ENCODE measurements at places on chromosomes 2 and 18. TPM values are rescaled to one million over a fixed set of nuclear protein-coding genes. Genes with fewer than 3 reads are reported as not detected.

FLACC1 gene
- total RNA-seq: 1.3 TPM

TXNDC2 gene
- not detected for total RNA-seq

MBP gene
- 3.6 TPM for total RNA-seq

HSBP1L1 gene
- 13.4 TPM for total RNA-seq

DNA sequence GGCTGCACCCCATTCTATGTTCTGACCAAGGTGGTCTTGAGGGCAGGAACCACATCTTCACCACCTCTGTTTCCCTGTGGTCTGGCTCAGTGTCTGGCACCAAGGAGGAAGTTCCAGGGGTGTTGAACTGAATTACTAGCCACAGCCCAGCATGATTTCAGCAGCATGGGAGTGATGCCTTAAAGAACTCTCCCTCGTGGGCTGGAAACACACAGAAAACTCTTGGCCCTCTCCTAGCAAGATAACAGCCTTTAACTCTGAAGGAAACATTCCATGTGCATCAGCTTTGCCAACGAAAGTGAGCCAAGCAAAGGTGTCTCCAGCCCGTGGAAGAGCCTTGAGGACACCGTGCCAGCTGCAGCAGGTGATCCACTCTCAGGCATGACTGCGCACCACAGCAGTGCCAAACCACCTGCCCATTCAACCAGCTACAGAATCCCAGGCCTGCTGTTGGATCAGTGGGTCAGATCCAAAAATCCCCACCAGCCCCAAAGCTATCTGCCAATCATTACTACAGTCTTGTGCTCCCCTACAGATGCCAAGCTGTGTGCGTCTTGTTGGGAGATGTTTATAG lies 124.8 kb downstream of the TTC32 start:
- no peak overlapping the region for H3K27ac ChIP-seq
- no peak overlapping the region for H3K4me3 ChIP-seq
- H3K36me3 ChIP-seq: no peaks in the 10 kb centered on the region
- DNase-seq: no peak
- peaks cover 5% of the 10 kb centered on the region for H3K27me3 ChIP-seq
- H3K4me1 ChIP-seq: peaks cover 2% of the 10 kb centered on the region

DNA sequence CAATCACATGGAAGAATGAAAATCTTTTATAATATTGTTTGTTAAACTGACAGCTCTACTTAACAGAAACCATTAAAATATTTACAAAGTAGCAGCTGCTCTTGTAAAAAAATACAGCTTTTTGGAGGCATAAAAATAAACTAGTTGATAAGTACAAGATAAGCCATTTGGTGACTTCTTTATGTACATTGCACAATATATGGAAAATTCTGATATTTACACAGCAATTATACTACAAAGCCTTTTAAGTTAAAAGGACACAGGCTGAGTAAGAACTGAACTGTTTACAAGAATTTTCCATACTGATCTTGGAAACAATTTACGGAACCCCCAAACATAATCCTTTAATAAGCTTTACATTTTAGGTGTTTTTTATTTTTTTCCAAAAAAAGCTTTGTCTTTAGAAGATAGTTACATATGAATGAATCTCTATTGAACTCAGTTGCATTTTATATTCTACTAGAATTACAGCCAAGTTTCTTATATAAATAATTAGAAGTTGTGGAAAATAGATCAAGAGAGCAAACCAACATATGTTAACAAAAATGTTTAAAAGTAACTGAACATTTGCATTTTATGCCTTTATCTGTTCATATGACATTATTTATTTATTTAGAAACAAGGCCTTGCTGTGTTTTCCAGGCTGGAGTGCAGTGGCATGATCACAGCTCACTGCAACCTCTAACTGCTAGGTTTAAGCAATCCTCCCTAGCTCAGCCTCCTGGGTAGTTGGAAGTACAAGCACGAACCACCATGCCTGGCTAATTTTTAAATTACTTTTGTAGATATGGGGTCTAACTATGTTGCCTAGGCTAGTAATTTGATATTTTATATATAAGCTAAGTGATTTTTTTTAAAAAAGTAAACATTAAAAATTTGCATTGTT lies 142.5 kb downstream of the OTX1 start:
- no peaks in the 10 kb centered on the region for H3K4me1 ChIP-seq
- DNase-seq: peak; percentile 9
- H3K27ac ChIP-seq: no peak overlapping the region

DNA sequence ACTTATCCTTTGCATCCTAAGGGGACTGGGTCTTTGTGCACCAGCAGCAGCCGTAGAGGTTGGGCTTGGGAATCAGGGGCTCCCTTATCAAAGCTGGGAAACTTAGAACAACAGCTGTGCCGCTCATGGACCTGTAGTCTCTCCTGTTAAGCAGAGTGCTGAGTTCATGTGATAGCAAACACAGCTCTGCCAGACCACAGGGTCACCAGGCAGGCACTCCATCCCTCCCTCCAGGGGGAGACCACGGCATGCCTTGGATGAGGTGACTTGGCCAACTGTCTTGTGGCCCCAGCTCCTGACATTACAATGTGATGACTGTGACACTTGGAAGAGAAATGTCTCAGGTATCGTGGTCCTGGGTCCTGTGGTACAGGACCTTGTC lies 60.0 kb downstream of the DGKD start:
- H3K27ac ChIP-seq: no peak overlapping the region
- no peaks in the 10 kb centered on the region for H3K36me3 ChIP-seq
- peaks cover 14% of the 10 kb centered on the region for H3K4me1 ChIP-seq
- H3K27me3 ChIP-seq: no peaks in the 10 kb centered on the region
- H3K4me3 ChIP-seq: no peak overlapping the region
- no peak for DNase-seq

DNA sequence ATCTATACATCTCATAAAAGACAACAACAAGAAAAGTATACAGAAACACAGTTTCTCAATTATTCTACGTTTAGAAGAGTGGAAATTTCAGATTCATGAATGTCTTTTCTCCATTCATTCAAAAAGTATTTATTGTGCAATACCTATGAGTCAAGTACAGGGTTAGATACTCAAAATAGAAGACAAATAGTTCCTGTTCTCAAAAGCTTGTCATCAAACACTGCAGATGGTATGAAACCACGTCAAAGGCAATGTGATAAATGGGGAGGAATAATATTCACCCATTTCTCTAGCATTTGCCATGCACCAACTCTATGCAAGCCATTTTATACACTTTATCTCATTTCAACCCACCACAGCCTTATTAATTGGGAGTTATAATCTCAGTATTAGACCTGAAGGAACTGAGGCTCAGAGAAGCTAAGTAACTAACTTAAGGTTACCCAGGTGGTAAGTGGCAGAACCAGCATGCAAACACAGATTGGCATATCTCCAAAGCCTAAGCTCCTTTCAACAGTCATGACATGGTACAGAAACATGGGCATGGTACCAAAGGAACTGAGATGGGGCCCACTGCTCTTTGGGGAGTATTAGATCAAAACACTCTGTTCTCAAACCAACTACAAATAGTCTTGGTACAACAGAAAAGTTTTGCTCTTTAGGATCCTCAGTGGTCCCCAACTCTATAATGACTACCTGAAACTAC lies 67.2 kb upstream of the NPAS2 start:
- DNase-seq: peak; percentile 92
- peaks cover 25% of the 10 kb centered on the region for H3K4me1 ChIP-seq
- no peaks in the 10 kb centered on the region for H3K27me3 ChIP-seq
- H3K36me3 ChIP-seq: no peaks in the 10 kb centered on the region
- peak overlapping the region; percentile 60 for H3K27ac ChIP-seq

- no peak for DNase-seq
- H3K36me3 ChIP-seq: no peaks in the 10 kb centered on the region
- H3K27me3 ChIP-seq: no peaks in the 10 kb centered on the region
Measured at GRCh38 chr2:179853108-179853507, 8.3 kb downstream of the ZNF385B start.

DNA sequence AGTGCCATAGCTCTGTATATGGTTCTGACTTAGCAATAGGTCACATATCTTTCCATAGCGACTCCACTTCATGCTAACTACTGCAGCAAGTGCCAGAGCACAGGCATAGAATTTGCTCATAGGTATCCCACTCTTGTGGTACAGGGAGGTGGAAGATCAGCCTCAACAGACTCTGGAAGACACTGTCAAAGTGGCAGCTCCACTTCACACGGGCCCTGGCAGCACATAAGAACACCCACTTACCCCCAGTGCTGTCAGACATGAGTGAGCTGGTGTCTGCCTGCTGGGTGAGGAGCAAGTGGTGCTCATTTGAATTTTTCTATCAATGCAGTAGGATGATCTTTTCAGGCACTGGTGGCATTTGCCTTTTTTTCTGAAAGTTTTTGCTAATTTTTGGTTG lies 48.6 kb downstream of the BCL2L11 start:
- peaks cover 13% of the 10 kb centered on the region for H3K4me1 ChIP-seq
- H3K27me3 ChIP-seq: peaks cover 2% of the 10 kb centered on the region
- H3K4me3 ChIP-seq: no peak overlapping the region
- H3K27ac ChIP-seq: no peak overlapping the region
- no peak for DNase-seq

- no peaks in the 10 kb centered on the region for H3K36me3 ChIP-seq
- no peaks in the 10 kb centered on the region for H3K27me3 ChIP-seq
- H3K27ac ChIP-seq: peak overlapping the region; percentile 60
- peak; percentile 94 for DNase-seq
- H3K4me3 ChIP-seq: peak overlapping the region; percentile 5
Measured at GRCh38 chr2:98334439-98335078, 11.7 kb upstream of the CNGA3 start.

- H3K27ac ChIP-seq: no peak overlapping the region
- peaks cover 19% of the 10 kb centered on the region for H3K4me1 ChIP-seq
- no peaks in the 10 kb centered on the region for H3K27me3 ChIP-seq
- peaks cover 13% of the 10 kb centered on the region for H3K36me3 ChIP-seq
- no peak overlapping the region for H3K4me3 ChIP-seq
- DNase-seq: no peak
Measured at GRCh38 chr2:128310761-128311160, 7.9 kb downstream of the HS6ST1 start.

DNA sequence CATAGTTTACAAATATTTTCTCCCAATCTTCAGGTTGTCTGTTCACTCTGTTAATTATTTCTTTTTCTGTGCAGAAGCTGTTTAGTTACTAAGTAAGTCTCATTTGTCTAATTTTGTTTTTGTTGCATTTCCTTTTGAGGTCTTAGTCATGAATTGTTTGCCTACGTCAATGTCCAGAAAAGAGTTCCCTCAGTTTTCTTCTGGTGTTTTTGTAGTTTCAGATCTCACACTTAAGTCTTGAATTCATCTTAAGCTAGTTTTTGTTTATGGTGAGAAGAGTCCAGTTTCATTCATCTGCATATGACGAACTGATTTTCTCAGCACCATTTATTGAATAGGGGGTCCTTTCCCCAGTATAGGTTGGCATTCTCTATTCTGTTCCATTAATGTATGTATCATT lies 1252.2 kb upstream of the TMEFF2 start:
- H3K4me3 ChIP-seq: no peak overlapping the region
- no peak for DNase-seq
- no peaks in the 10 kb centered on the region for H3K4me1 ChIP-seq
- H3K27me3 ChIP-seq: no peaks in the 10 kb centered on the region

GRCh38 chr2:99833586-99834201 lies 308.7 kb downstream of the AFF3 start:
- no peaks in the 10 kb centered on the region for H3K27me3 ChIP-seq
- DNase-seq: no peak
- H3K27ac ChIP-seq: no peak overlapping the region
- H3K4me1 ChIP-seq: no peaks in the 10 kb centered on the region
- H3K4me3 ChIP-seq: no peak overlapping the region

GRCh38 chr2:104531122-104531521 lies 322.8 kb upstream of the POU3F3 start:
- H3K27ac ChIP-seq: no peak overlapping the region
- H3K27me3 ChIP-seq: no peaks in the 10 kb centered on the region
- H3K4me1 ChIP-seq: no peaks in the 10 kb centered on the region
- no peak for DNase-seq
- no peak overlapping the region for H3K4me3 ChIP-seq

DNA sequence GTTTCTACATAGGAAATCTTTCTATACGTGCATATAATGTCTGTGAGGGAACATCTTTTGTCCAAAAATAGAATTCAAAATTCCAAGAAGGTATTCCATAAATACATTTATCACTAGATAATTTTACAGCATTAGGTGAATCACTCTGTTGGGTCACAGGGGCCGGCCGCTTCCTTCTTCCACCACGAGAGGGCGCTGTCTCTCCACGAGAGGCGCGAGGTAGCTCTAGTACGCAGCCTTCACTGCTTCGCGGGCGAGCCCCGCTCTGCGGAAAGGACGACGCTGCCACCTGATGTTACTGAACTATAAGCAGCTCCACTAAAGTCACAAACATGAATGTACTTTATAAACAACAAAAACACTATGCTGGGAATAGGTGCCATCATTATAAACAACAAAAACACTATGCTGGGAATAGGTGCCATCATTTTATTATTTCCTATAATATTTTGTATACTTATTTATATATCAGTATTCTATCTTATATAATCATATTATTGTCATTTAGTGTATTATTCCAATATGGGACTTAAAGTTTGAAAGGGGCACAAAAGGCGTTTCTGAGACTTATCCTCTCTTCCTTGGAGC lies 69.4 kb upstream of the REV1 start:
- H3K27ac ChIP-seq: no peak overlapping the region
- H3K4me1 ChIP-seq: no peaks in the 10 kb centered on the region
- no peaks in the 10 kb centered on the region for H3K36me3 ChIP-seq
